ENCODE measurements at places on chromosomes 3 and 15.

- DNase-seq, result no peak
Measured at GRCh38 chr3:38247366-38248035, 18.1 kb upstream of the SLC22A13 start.

DNA sequence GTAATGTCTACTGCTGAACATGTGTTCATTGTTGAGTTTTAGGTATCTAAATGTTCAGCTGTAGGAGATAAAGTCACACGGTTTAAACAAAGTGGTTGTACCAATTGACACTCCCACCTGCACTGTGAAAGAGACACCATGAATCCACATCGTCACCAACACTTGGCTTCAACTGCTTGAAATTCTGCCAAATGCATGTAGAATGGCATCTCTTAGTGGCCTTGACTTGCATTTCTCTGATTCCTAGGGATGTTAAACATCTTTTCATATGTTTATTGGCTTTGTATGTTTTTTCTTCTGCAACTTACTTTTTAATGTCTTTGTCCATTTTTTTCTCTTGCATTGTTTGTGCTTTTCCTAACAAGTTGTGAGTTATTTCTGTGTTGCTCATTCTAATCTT, 43.4 kb downstream of the RPLP1 start:
- no peak for DNase-seq

GRCh38 chr3:32017286-32017685, 35.7 kb downstream of the ZNF860 start:
- DNase-seq, result no peak

- DNase-seq, result no peak
Measured at GRCh38 chr3:188365184-188365583, 211.2 kb downstream of the LPP start.

DNA sequence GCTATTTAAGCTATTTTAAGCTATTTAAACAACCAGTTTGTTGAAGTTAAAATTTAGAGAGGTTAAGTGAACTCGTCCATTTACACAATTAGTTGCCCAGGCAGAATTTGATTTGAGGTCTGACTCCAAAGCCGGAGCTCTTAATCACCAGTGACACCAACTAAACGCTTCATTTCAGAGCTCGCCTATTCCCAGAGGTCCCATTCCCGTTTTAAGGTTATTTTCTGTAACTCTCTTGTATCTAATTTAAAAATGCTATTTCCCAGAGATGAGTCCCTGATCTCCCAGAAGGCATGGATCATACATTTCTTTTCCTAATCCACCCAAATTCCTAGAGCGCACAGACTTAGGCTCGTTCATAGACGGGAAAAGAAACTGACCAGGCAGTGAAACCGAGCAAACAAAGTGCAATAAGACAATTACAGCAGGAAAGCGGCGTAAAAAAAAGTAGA, 904 bp upstream of the MCTP2 start:
- DNase-seq, result no peak

- no peak for DNase-seq
Measured at GRCh38 chr3:67357610-67358458, 296.6 kb downstream of the SUCLG2 start.

DNA sequence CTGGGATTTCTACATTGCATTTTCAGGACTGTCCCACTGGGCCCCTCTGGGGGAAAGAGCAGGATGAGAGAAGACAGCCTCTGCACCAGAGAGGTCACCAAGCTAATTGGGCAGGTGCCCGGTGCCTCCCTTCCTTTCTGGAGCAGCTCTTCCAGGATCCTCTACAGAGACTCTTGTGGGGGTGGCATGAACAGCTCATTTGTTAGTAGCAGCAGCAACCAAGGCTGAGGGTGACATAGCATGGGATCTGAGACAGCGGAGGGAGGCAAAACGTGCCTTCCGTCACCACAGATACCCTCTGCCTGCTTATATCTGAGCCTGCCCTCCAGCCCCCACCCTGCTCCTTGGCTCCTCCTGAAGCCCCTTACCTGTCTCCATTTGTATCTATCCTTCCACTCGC, 83.1 kb upstream of the OXTR start:
- DNase-seq, result no peak

GRCh38 chr15:74128785-74129585, 1.4 kb upstream of the ISLR2 start:
- DNase-seq, result no peak

GRCh38 chr3:33115024-33115768, 1.4 kb downstream of the CRTAP start:
- DNase-seq, result no peak

- DNase-seq, result no peak
Measured at GRCh38 chr3:78820542-78820941, 947.3 kb downstream of the ROBO1 start.

- DNase-seq, result peak; percentile 57
Measured at GRCh38 chr3:120348065-120348990, 826 bp downstream of the LRRC58 start.

DNA sequence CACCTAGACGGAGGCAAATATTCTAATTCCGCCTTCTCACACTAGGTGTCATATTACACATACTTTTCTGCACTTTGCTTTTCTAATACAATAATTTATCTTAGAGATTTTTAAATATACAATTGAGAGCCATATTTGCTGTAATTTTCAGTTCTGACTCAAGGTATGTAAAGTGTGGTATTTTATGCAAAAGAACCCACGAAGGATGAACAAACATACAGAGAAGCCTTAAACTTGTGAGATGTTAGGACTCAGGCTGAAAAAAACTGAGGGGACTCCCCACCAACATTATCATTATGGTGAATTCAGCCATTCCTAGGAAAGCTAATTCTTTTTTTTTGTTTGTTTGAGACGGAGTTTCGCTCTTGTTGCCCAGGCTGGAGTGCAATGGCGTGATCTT, 9.6 kb downstream of the ZBTB11 start:
- DNase-seq, result no peak

- no peak for DNase-seq
Measured at GRCh38 chr15:46034755-46035154, 399.9 kb downstream of the SQOR start.

- DNase-seq, result no peak
Measured at GRCh38 chr3:31572236-31573004, 39.7 kb downstream of the STT3B start.

- peak; percentile 37 for DNase-seq
Measured at GRCh38 chr3:43178891-43179366, 73.0 kb upstream of the POMGNT2 start.
